KG1 (cell line): ENCODE measurements at places on chromosomes 7 and 10.

DNA sequence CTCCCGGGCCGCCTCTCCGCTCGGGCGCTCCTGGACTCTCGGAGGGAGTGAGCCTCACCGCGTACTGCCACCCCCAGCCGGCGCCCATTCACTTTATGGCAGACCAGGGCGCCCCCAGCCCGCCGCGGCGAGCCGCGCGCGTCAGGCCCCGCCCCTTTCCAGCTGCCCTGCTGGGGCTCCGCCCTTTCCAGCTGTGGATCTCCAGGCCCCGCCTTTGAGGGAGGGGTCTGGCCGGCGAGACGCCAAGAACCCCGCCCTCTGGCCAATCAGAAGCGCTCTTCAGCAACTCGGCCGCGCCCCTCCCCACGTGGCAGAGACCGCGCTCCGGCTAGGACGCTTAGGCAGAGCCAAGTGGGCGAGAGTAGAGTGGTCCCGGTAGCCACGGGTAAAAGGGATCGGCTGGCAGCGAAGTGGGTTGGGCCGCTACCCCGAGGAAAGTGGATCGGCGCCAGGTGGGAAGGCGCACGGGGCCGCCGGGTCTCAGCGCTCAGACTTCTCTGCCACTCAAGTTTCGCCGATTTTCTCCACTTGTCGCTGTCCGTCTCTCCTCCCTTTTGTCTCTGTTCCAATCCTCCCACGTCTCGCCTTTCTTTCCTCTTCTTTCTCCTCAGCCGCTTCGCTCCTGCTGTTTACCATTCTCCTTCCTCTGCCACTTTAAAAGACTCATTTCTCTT lies at the start of gene PITX3:
Gene PITX3, minus strand, starts transcription at position 69 of the 674 bp plus-strand sequence. CDS start 9,432 bp downstream, outside the sequence.
- DNase-seq: peak; percentile 6

DNA sequence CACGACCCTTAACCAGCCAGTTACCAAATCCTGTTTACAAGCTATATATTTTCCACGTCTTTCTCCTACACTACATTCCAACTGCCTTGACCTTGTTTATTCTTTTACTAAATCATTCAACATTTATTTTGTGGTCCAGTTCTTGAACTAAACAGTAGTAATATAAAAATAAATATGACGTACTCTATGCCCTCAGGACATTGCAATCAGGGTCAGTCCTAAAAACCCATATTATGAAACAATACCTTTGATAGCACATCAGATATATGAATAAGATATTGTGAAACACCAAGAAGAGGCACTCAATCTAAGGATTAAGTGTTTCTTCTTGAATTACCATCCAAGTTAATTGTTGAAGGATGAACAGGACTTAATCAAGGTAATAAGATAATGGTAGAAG lies 52.5 kb upstream of the WNT16 start:
- DNase-seq: no peak

DNA sequence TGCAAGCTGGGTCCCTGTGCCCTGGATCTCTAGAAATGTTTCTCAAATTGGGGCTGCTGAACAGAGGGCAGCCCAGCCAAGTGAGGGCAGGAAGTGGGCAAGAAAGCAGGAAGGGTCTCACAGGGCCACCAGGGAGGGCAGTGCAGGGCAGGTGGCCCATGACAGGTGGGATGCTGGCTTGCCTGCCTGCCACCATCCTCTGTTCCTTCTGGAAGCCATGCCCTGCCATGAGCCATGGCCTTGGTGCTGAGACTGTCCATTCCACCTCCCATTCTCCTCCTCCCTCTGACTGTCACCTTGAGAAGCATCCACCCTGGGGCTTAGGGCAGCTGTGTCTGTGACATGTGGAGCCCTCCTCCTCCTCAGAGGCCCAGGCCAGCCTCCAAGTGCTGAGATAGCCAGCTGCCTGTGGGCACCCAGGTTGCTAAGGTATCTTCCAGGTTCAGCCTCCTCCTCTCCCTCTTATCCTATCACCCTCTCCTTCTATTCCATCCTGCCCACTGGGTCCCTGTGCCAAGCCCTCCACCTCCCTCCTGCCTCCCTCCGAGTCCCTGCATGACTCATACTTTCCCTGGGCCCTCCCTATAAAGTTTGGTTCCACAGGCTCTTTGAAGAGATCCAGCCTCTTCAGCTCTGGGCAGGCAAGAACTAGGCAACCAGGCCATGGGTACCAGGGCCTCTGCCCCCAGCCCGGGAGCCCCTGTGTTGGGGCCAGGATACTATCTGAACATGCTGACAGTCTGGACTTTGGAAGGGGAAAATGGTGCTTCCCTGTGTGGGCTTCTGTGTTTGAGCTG lies 1.3 kb downstream of the VSIR start:
- no peak for DNase-seq

GRCh38 chr7:123711832-123712293 lies 36.9 kb downstream of the WASL start:
- no peak for DNase-seq

DNA sequence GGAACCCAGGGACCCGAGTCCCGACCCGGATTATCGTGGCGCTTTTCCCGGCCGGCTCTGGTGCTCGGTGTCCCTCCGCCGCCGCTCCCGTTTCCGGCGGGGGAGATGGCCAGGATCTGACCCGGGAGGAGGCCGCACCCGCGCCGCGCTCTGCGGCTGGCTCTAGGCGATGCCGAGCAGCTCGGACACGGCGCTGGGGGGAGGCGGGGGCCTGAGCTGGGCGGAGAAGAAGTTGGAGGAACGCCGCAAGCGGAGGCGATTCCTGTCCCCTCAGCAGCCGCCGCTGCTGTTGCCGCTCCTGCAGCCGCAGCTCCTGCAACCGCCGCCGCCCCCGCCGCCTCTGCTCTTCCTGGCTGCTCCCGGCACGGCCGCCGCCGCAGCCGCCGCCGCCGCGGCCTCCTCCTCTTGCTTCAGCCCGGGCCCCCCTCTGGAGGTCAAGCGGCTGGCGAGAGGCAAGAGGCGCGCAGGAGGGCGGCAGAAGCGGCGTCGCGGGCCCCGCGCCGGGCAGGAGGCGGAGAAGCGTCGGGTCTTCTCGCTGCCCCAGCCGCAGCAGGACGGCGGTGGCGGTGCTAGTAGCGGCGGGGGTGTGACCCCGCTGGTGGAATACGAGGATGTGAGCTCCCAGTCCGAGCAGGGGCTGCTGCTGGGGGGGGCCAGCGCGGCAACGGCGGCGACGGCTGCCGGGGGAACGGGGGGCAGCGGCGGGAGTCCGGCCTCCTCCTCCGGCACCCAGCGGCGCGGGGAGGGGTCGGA lies 593 bp downstream of the CDK13 start:
- DNase-seq: no peak

DNA sequence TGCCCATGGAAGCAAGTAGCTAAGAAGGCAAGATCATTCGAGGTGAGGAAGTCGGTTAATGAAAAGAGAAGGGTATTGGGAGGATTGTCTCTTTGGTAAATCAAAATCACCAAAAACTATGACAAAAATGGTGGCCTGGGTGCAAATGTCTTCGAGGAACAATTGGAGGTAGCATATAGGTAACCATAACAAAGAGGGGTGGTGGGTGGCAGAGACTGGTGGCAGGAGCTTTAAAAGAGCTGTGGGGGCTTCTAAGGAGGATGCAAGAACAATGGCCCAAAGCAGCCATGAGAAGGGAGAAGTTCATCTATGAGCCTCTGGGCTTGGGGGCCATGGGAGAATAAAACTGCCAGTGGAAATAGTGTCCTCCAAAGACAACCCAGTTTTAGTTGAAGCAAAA lies 172.2 kb upstream of the PDE1C start:
- no peak for DNase-seq

DNA sequence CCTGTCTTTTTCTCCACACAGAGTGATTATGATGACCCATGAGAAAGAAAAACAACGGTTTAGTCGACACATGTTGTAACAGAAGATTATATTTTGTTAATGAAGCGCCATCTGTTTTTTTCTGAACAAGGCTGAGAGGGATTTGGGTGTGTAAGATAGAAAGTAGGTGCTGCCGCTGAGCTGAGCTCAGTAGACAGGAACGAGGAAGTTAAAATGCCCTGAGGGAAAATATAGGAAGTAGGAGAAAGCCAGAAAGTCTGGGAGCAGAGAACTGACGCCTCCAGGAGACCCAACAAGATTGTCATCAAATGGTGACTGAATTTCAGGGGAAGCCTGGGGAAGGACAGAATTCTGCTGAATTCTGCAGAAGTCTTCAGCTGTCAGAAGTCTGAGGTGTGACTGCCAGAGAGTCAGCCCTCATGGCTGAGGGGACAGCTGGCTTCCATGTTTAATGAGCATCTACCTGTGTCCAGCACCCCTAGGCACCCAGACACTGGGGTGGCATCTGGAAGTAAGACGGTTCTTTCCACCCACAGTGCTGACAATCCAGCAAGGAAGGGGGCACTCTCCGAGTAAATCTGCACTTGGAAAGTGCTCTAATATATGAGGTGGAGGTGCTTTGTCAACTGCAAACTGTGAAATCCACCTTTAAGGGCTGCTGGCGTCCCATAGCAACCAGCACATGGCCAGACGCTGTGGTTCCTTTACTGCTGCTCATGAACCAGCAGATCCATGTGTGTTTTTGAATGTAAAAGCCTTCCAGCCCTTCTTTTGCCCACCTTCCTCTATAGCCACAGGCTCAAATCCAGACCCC lies 12.5 kb upstream of the TSPAN15 start:
- DNase-seq: no peak

DNA sequence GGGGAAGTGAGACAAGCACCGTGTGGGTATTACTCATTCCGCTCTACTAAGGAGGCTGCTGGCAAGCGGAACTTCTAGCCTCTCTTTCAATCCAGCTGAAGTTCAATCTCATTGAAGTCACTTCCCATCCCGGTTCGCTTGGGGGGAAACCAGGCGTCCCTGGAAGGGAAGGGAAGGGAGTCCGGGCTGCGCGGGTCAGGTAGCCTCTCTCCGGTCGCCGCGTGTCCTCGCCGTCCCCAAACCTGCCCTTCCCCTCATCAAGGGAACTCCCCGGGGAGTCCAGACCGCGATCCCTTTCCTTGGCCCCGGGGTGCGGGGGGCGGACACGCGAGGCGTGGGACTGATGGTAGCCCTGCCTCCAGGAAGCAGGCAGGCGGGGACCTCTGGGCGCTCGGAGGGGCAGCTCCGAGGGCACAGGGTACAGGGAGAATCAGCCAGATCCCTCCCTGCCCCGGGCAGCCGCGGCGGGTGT lies 598 bp upstream of the ZEB1 start:
- peak; percentile 85 for DNase-seq

DNA sequence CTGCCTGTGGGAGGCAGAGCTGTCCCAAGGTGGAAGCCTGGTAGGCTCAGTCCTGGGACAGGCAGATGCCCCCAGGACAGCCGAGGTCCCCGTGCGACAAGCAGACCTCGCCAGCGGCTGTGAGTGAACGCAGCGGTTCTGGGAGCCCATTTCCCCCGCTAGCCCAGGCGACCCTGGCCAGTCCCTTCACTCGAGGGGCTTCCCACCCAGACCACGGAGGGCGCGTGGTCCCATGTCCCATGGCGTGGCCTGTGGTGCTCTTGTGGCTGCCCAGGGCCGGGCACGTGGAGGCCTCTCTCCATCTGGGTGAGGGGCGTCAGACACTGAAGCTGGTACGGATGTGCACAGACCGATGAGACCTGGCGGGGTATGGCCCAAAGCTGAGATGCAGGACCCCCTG lies 67.9 kb downstream of the ELFN1 start:
- no peak for DNase-seq

DNA sequence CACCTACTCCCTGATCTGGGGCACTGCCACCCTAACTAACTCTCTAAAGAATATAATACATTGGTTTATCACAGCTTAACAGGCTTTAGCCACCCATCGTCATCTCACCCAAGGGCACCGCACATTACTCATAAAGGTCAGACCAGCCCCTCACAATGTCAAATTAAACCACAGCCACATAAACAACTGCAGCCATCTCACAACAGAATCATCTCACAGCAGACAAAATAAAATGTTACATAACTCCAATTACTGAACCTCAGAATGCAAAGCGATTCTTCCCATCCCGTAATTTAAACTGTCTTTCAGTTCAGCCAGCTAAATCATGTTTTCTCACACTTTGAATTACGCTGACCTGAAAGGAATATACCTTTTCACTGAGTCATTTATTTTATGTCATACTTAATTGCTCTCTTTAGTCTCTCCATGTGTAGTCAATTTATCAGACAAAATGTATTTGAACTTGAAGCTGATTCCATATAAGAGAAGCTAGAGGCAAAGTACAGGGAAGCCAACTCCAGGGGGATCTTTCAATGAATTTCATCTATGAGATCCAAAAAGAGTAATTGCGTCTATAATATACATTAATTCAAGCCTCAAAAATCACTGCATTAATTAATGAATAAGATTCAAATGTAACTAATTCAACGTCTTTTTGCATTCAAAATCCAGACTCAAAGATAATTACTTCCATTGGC lies 96.9 kb upstream of the NEBL start:
- no peak for DNase-seq

GRCh38 chr10:22343731-22344130 lies 1.6 kb upstream of the SPAG6 start:
- DNase-seq: no peak
